ENCODE measurements at places on chromosomes 16 and 17. TPM values are rescaled to one million over a fixed set of nuclear protein-coding genes. Genes with fewer than 3 reads are reported as not detected.

GRCh38 chr17:45346216-45347015 lies 29.6 kb upstream of the MAP3K14 start:
- no peak for DNase-seq

DNA sequence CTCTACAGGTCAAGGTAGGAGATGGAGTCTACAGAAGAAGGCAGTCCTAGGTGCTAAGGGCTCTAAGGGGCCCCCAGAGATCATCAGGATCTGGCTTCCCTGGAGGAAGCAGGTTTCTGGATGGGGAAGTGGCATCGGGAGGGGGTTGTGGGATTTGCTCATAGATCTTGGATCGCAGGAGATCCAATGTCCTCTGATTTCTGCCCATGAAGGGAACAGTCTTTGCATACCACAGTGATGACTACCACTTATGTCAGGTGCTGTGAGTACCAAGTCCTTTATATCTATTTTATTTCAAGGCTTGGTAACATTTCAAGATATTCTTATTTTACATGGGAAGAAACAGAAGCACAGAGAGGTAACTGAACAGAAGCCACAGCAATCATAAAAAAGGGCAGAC lies 164.0 kb downstream of the RGS9 start:
- no peak for DNase-seq

DNA sequence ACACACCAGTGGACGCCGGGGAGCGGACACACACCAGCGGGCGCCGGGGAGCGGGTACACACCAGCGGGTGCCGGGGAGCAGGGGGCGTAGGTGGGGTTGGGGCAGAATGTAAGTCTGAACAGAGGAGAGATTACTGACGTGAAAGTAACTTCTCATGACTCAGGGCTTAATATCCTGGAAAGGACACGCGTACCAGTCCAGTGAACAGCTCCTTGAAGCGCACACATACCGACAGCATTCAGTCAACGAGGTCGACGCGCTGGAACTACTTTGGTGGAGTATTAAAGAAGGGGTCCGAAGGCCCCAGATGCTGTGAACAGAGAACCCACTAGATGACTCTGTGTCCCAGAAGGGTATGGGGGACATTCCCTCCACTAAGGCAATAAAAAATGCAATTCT lies 129.6 kb downstream of the ENGASE start:
- DNase-seq, result no peak

DNA sequence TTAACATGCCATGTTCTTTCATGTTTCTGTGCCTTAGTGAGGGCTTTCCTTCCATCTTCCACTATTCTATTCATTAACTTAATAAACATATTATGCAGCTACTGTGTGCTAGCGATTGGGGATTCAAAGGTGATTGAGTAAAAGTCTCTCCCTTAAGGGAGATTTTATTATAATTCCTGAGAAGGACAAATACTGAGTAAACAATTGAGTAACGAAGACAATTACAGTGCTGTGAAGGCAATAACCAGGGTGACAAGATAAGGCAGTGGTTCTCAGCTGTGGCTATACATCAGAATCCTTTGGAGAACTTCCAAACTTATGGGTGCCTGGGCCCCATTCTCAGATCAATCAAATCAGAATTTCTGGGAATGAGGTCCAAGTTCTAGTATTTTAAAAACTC lies 353.3 kb downstream of the CA10 start:
- DNase-seq, result no peak

DNA sequence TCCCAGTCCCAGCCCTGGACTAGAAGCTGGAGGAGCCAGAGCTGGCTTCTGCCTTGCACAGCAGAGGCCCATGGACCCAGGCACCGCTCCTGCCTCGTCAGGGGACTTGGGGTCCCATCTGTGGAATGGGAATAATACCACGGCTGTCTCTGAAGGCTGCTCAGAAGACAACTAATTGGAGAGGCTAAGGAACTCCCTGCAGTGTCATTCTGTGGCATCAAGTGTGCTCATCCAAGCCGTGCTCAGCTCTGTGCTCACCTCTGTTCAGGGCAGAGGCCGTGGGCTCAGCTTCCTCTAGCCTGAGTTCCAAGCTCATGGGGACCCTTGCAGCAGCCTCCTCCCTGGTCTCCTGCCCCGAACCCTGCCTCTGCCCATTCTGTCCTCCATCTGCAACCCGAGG lies 31.8 kb downstream of the BEAN1 start:
- no peak for DNase-seq

Gene CAPNS2
- polyA plus RNA-seq, result 0.24 TPM

Gene HOXB1
- not detected for polyA plus RNA-seq

DNA sequence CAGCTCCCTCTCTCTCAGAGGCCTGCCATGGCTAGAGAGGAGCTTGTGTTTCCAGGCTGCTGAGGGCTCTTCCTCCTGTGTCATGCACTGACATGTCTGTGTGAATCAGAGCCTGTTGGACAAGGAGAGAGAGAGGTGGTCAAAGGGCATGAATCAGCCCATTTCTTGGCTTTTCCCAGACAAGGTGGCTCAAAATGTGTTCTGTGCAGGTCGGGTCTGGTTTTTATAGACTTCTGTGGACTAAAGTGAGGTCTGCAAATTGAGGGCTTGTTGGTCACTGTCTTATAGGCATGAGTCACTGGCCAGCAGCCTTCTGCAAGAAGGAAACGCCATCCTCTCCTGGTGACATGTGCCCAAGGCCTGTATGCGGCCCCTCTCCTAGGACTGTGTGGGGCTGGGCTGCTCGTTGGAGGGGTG lies 97.9 kb downstream of the FOXL1 start:
- no peak for DNase-seq

GRCh38 chr17:7613769-7614424 lies 800 bp downstream of the FXR2 start:
- no peak for DNase-seq

- no peak for DNase-seq
Measured at GRCh38 chr16:7334801-7335560, 2.3 kb downstream of the RBFOX1 start.

- DNase-seq, result no peak
Measured at GRCh38 chr17:4195306-4195705, 52.3 kb downstream of the CYB5D2 start.

Gene MPP2
- polyA plus RNA-seq, result 8.1 TPM

DNA sequence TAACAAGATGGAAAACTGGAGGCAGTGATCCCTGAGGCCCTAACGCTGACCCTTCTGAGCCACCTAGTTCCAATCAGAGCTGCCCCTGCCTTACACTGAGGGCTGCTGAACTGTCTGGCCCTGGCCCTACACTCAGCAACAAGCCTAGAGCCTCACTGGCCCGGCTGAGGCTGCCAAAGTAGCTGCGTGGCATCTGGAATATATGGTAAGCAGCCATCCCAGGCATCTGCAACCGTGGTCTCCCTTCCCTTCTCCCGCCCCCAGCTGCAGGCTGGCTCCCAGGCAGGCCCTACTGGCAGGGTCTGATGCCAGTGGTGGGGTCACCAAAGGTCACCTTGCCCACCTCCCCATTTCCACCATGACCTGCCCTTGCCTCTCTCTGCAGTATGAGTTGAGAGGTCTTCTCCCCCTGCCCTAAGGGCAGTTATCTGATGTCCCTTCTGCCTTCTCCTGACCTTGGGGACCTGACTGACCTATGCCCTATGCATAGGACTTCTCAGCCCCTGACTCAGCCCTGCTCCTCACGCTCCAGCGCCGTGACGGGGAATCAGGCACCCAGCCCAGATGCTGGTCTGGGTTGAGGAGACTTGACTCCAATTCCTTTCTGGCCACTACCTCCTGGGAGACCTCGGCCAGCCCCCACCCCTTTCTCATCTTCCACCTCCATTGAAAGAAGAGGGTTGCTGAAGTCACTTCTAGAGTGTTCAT lies 45.3 kb downstream of the CPNE2 start:
- peak; percentile 10 for DNase-seq

GRCh38 chr17:39143552-39144093 lies 7.8 kb downstream of the PLXDC1 start:
- peak; percentile 74 for DNase-seq

All from SK-N-SH (cell line).